ENCODE measurements at places on chromosomes 16 and 17.
A peak's percentile ranks its signal among the peaks of the same experiment; 100 is the strongest.

DNA sequence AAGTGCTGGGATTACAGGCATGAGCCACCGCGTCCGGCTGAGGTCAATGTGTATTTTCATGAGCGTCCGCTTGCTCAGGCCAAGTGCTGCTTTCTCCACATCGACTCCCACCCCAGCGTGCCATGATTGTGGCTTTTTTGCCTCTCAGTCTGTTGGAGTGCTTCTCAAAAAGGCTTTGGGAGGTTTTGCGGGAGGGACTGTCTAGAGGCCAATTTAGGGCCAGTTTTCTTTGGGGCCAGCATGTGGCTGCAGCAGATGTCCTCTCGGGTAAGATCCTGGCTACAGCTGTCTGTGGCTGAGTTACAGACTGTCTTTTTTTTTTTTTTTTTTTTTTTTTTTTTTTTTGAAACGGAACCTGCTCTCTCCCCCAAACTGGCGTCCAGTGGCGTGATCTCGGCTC is 6.5 kb downstream of the C16orf90 start:
- no peaks in the 10 kb centered on the region for H3K36me3 ChIP-seq
- H3K4me3 ChIP-seq = no peak overlapping the region
- DNase-seq = no peak
- no peaks in the 10 kb centered on the region for H3K27me3 ChIP-seq

GRCh38 chr17:64572682-64573154 is 65.9 kb downstream of the CEP95 start:
- no peaks in the 10 kb centered on the region for H3K27me3 ChIP-seq
- no peaks in the 10 kb centered on the region for H3K36me3 ChIP-seq
- no peak overlapping the region for H3K27ac ChIP-seq
- H3K4me3 ChIP-seq = no peak overlapping the region

DNA sequence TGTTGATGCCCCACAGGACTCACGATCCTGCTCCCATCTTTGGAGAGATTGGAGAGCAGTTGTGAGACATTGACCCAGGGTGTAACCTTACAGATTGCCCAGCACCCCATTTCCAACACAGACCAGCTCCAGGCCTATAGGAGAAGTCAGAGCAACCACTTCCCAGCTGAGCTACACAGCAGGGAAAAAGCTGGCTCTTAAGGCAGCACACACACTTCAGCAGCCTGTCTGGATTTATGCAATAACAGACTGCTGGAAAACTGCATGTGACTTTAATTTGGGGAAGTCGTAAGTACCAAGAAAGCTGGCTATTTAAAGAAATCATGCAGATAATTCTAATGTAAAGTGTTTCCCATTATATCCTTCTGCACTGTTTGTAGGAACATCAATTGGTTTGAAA is 30.8 kb downstream of the NOG start:
- DNase-seq = no peak
- H3K27me3 ChIP-seq = no peaks in the 10 kb centered on the region

GRCh38 chr17:41580244-41580575 is 6.5 kb downstream of the KRT14 start:
- H3K27me3 ChIP-seq = no peaks in the 10 kb centered on the region
- H3K4me1 ChIP-seq = no peaks in the 10 kb centered on the region
- H3K4me3 ChIP-seq = no peak overlapping the region
- no peaks in the 10 kb centered on the region for H3K36me3 ChIP-seq

- H3K27me3 ChIP-seq = no peaks in the 10 kb centered on the region
- H3K36me3 ChIP-seq = no peaks in the 10 kb centered on the region
- H3K4me1 ChIP-seq = no peaks in the 10 kb centered on the region
- no peak for DNase-seq
- no peak overlapping the region for H3K27ac ChIP-seq
- no peak overlapping the region for H3K4me3 ChIP-seq
Measured at GRCh38 chr17:29723278-29724047, 100.8 kb upstream of the CORO6 start.

GRCh38 chr17:55577687-55578086 is 66.4 kb upstream of the SMIM36 start:
- H3K36me3 ChIP-seq = no peaks in the 10 kb centered on the region
- DNase-seq = no peak
- no peak overlapping the region for H3K27ac ChIP-seq

- no peak overlapping the region for H3K27ac ChIP-seq
- no peak for DNase-seq
- H3K4me1 ChIP-seq = no peaks in the 10 kb centered on the region
- H3K4me3 ChIP-seq = no peak overlapping the region
- no peaks in the 10 kb centered on the region for H3K36me3 ChIP-seq
Measured at GRCh38 chr17:73799781-73800627, 155.8 kb upstream of the SDK2 start.

- no peak overlapping the region for H3K27ac ChIP-seq
- no peaks in the 10 kb centered on the region for H3K27me3 ChIP-seq
- no peaks in the 10 kb centered on the region for H3K36me3 ChIP-seq
- no peak overlapping the region for H3K4me3 ChIP-seq
Measured at GRCh38 chr17:5410594-5411272, 8.7 kb downstream of the NUP88 start.

DNA sequence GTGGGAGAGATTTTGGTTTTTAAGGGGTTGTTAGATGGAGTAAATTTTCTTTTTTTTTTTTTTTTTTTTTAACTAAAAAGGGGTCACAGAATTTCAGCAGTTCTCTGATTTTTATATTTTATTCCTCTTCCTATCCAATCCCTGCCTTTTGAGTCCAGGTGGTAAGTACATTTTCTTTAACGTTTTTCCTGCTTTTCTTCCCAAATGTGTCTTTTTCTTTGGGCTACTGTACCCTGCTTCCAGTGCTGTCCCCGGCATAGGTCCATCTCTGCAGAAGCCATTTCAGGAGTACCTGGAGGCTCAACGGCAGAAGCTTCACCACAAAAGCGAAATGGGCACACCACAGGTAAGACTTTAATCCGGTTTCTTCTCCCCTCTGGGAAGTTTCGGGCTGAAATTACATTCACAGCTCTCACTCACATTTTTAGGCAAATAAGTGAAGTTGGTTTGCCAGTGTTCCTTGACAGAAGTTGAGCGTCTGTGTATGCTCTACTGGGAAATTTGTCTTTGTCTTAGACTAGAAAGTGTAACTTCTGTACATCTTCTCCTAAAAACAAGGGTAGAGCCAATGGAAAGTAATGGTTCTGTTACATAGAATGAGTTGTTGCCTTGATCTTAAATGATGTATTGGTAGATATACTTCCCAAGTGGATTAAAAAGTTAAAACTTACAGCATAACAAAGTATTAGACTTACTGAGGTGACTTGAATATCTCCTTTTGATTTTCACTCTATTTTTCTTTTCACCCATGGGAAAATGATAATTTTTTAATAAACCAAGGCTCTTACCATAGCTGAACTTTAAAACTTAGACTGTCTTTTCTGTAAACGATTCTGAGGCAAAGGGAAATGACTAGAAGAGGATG is 54.5 kb downstream of the TUBD1 start:
- H3K36me3 ChIP-seq = no peaks in the 10 kb centered on the region
- DNase-seq = no peak
- H3K4me1 ChIP-seq = peaks cover 9% of the 10 kb centered on the region
- H3K4me3 ChIP-seq = peak overlapping the region; percentile 60

DNA sequence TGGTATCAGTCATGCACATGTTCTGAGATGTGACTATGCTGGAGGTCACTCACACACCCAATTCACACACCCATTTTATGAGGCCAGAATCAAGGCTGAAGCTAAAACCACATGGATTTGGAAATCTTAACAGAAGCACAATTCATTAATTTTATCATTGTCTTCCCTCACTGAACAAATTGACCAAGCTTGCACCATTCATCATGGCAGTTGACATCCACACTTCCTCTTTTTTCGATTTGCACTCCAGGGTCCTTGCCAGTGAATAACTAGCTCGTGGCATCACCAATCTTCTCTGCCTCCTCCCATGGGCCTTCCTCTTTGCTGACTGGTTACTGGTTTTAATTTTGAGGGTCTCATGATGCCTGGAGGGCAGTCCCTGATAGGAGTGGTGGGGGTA is 123.0 kb upstream of the ASIC2 start:
- H3K27me3 ChIP-seq = no peaks in the 10 kb centered on the region
- no peak for DNase-seq
- no peak overlapping the region for H3K27ac ChIP-seq
- H3K4me1 ChIP-seq = no peaks in the 10 kb centered on the region
- H3K36me3 ChIP-seq = no peaks in the 10 kb centered on the region

DNA sequence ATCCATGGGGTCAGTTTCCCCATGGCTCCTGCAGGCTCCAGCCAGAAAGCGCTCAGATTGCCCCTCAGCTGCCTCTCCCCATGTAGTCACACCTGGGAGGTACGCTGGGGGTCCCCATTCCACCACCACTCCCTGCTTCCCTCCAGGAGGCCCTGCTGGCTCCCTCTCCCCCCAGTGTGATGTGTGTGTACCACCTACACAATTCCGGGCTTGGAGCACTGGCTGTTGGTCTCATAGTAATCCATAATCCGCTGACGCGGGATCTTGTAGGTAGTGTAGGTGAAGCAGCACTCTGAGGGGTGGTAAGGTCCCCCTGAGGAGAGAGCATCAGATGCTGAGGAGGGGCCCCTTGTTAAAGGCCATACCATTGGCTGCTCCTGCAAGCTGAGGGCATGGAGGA is 2.4 kb downstream of the CCL14 start:
- H3K4me1 ChIP-seq = no peaks in the 10 kb centered on the region
- H3K27me3 ChIP-seq = no peaks in the 10 kb centered on the region
- H3K27ac ChIP-seq = no peak overlapping the region
- DNase-seq = no peak
- no peaks in the 10 kb centered on the region for H3K36me3 ChIP-seq
- H3K4me3 ChIP-seq = no peak overlapping the region

- H3K27ac ChIP-seq = peak overlapping the region; percentile 95
- no peak for DNase-seq
- H3K27me3 ChIP-seq = no peaks in the 10 kb centered on the region
- H3K36me3 ChIP-seq = no peaks in the 10 kb centered on the region
- H3K4me3 ChIP-seq = peak overlapping the region; percentile 77
- peaks cover 25% of the 10 kb centered on the region for H3K4me1 ChIP-seq
Measured at GRCh38 chr17:61396586-61397085, 3.0 kb upstream of the TBX2 start.

DNA sequence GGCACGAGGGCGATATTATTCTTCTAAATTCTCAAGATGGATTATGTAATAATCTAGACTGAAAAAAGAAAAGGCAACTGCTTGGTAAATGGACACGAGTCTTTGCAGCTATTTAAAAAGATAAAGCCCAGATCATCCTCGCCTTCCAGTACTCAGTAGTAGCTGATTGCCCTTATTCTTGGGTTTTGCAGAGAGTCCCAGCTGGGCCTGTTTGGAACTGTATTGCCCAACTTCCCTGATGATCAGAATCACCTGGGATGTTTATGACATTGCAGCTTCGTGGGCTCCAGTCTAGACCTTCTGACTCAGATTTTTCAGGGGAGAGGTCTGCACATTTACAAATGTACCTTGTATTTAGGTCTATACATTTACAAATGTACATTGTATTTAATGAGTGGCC is 213.5 kb downstream of the RAB11FIP4 start:
- no peak overlapping the region for H3K4me3 ChIP-seq
- H3K27me3 ChIP-seq = no peaks in the 10 kb centered on the region
- H3K27ac ChIP-seq = no peak overlapping the region
- DNase-seq = no peak

DNA sequence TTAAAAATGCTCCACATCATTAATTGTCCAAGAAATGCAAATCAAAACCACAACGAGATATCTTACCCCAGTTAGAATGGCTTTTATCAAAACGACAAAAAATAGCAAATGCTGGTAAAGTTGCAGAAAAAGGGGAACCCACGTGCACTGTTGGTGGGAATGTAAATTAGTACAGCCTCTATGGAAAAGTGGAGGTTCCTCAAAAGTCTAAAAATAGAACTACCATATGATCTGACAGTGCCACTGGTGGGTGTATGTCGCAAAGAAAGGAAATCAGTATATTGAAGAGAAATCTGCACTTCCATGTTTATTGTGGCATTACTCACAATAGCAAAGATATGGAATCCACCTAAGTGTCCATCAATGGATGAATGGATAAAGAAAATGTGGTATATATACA is 38.2 kb upstream of the ZFHX3 start:
- no peaks in the 10 kb centered on the region for H3K4me1 ChIP-seq
- no peaks in the 10 kb centered on the region for H3K27me3 ChIP-seq
- H3K27ac ChIP-seq = no peak overlapping the region
- DNase-seq = no peak
- no peak overlapping the region for H3K4me3 ChIP-seq

DNA sequence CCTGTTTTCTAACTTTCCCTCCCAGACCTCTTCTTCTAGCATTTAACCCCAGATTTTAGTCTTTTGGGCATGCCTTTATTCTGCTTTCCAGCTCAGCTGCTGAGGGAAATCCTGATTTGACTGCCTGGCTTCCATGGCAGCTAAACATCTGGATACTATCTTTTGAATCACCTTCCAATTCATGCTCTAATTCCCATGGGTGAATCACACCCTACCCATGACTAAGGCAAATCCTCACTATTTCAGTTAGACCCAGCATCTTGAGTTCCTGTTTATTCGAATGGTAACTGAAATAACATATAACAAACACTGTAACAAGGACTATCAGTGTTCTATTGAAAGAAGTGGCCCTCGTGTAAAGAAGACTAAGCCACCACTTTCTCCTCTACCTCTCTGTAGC is 29.8 kb downstream of the CA10 start:
- H3K27ac ChIP-seq = no peak overlapping the region
- no peaks in the 10 kb centered on the region for H3K36me3 ChIP-seq
- H3K27me3 ChIP-seq = no peaks in the 10 kb centered on the region
- H3K4me1 ChIP-seq = no peaks in the 10 kb centered on the region

DNA sequence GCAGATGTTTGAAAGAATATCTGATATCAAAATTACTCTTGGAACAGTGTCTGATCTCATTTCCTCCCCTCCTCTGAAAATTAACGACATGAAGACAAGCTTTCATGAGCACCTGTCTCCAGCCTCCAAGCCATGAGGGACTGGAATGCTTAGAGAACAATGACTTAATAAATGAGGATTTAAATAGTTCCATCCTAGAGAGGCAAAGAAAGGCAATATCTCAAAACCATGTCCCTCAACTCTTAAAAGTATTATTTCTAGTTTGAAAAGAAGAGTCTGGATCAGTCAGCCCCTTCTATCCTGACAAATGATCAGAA is 137.5 kb downstream of the ANKFN1 start:
- no peaks in the 10 kb centered on the region for H3K36me3 ChIP-seq
- no peaks in the 10 kb centered on the region for H3K4me1 ChIP-seq
- DNase-seq = no peak
- no peaks in the 10 kb centered on the region for H3K27me3 ChIP-seq
- no peak overlapping the region for H3K4me3 ChIP-seq

DNA sequence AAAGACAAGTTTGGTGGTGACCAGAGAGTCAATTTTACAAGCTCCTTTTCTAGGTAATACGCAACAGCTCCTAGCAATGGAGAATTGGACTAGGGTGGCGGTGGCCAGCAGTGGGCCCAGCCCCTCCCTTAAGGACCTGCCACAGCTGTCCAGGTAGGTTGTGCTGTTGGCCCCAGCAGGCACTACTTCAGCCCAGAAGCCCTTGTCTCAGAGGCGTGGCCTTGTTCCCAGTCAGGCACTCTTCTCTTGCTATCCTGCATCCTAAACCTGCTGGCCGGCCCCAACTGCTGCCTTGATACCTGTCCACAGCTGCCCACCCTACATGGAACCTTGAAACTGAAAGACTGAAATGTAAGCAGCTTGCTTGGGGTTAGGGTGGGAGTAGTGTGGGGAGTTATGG is 989 bp upstream of the GALK1 start:
- no peak overlapping the region for H3K4me3 ChIP-seq
- H3K27me3 ChIP-seq = no peaks in the 10 kb centered on the region
- peaks cover 16% of the 10 kb centered on the region for H3K4me1 ChIP-seq
- no peaks in the 10 kb centered on the region for H3K36me3 ChIP-seq
- DNase-seq = no peak

All from testis (tissue), 5 donors.